ENCODE measurements at places on chromosomes 7 and 10.

DNA sequence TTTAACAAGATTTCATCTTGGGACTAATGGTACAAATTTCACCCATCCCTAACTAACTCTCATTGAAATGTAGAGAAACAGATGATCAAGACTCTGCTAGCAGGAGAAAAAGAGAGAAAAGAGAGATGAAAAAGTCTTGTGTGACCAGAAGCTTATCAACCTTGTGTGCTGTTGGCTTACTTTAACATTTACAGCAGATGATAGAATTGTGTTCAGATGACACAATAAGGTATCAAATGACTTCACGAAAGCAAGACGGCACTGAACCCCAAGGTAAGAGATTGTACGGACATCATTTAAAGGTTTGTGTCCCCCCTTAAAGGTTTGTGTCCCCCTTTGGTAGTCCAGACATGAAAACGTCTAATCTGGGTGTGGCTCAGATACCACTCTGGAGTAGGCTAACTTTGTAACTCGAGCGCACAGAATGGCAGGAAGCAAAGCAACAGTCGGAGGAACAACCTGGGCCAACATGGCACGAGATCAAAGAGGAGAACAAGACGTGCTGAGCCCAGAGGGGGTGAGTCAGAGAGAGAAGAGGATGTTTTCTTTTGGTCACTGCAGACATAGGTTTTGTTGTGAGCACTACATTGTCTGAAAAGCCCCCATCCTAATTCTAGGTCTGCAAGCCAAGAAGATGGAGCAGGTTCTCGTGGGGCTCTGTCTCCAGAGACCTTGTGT lies 10.4 kb upstream of the LMBR1 start:
- no peak for DNase-seq

GRCh38 chr10:90602862-90603610 lies 254.8 kb downstream of the HTR7 start:
- peak; percentile 71 for DNase-seq

- DNase-seq: no peak
Observed at GRCh38 chr7:134284952-134285351, 31.8 kb downstream of the SLC35B4 start.

DNA sequence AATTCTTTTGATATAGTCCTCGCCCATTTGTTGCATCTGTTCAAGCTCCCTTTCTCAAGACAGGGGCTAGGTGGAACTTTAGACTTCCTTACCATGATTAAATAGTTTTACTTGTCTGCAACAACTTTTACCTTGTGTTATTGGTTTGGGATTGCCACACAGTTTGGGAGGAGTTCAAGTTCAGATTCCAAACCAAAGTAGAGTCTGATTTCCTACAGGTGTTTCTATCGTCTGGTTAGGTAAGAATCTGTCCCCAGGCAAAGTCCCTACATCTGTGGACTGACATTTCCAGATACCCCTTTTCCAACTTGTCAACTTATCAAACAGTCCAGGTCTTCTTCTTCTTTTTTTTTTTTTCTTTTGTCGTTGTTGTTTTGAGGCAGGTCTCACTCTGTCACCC lies 93.1 kb downstream of the LRGUK start:
- no peak for DNase-seq

DNA sequence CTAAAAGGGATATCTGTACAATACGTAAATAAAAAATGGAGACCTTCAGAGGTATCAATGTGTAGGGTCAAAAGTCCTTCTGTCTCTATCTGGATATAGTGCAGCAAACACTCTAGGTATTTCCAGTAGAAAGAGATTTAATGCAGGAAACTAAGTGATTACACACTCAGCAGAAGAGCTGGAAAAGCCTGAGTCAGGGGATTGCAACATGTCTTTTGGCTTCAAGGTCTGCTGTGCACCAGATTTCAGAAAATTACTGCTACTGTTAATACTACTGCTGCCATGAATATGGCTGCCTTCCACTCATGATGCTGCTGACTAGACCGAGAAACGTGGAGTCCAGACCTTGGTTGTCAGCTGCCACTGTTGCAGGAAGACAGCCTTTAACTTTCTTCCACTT lies 94.9 kb upstream of the DLX6 start:
- no peak for DNase-seq

DNA sequence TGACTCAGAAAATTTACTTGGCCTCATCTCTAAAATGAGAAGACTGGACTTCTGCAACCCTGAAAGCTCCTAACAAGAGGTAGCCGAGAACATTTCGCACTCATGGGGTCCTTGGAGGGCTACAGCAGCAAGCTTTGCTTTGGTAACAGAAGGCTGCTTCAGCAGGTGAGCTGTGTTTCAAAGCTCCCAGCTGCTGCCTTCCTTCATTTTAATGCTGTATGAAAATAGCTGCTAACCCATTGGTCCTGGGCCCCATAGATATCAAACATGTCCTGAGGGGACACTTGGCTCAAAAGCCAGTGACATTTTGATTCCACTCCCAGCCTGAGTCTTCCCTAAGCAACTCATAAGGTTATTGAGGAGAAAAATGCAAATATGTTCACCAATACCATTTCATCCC lies 14.3 kb upstream of the MALSU1 start:
- no peak for DNase-seq
